ENCODE measurements at places on chromosomes 11 and 22. TPM values are rescaled to one million over a fixed set of nuclear protein-coding genes. Genes with fewer than 3 reads are reported as not detected.

OR8D1 gene
- total RNA-seq = not detected

- no peak for DNase-seq
Measured at GRCh38 chr11:12410006-12410728, 32.8 kb downstream of the PARVA start.

NCR3LG1 gene
- 11.2 TPM for total RNA-seq

DNA sequence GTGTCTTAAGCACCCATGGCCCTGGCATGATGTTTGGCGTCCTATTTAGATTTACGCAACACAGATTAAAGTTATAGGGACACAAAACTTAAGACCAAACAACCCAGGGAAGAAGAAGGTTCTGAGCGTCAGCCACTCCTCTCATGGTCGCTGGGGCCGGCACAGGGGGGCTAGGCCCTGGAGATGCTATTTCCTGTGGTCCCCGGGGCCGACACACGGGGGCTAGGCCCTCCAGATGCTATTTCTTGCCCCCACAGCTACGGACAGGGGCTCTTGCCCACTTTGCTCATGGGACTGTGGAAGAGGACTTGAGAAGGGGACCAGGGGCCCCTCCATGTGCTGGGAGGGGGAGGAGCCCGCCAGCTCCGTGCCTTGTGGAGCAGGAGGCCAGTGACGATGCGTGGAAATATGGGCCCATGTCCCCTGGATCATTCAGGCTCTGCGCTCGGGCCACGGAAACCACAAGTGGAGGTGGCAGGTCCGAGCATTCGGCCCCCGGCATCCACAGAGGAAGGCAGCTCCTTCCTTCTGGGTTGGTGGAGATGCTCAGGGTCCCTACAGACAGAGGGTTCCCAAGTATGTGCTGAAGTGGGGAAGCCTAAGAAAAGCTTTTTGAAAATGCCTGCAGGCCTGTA, 711.1 kb downstream of the BRD1 start:
- DNase-seq = no peak

GRCh38 chr11:127843483-127844396, 743.6 kb downstream of the ETS1 start:
- peak; percentile 58 for DNase-seq

GRCh38 chr22:46064966-46065666, 85.2 kb upstream of the PPARA start:
- DNase-seq = no peak

All from CD8-positive, alpha-beta T cell (primary cell).